GM10248 (cell line): ENCODE measurements at places on chromosomes 2 and 18.
A peak's percentile ranks its signal among the peaks of the same experiment; 100 is the strongest.

- no peak for DNase-seq
Observed at GRCh38 chr18:45805551-45805950, 19.9 kb upstream of the SIGLEC15 start.

- no peak for DNase-seq
Observed at GRCh38 chr18:60235164-60235563, 137.4 kb downstream of the MC4R start.

GRCh38 chr2:200127848-200128247, 172.5 kb downstream of the MAIP1 start:
- no peak for DNase-seq

DNA sequence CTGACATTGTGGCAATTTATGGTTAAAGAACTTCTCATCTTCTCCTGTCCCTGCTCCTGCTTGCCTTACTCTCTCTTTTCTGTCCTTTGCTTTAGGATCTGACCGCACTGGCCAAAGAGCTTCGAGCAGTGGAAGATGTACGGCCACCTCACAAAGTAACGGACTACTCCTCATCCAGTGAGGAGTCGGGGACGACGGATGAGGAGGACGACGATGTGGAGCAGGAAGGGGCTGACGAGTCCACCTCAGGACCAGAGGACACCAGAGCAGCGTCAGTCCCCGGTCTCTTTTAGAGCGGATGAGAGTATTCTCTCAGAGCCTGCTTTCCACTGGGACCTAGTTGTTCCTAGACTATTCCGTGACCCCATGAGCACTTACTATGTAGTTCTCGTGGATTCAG, 122.2 kb upstream of the IL1R2 start:
- DNase-seq: no peak

- DNase-seq: peak; percentile 29
Observed at GRCh38 chr2:69013142-69013839, at the start of gene ANTXR1. Gene ANTXR1, plus strand, starts transcription at chr2:69013179. Its CDS starts 321 bp downstream, at chr2:69013500.

- no peak for DNase-seq
Observed at GRCh38 chr2:218319813-218320365, 27.6 kb upstream of the TMBIM1 start.

GRCh38 chr2:132400169-132400900, 16.3 kb upstream of the GPR39 start:
- no peak for DNase-seq

GRCh38 chr2:54122171-54122935, 6.9 kb downstream of the ACYP2 start:
- no peak for DNase-seq

DNA sequence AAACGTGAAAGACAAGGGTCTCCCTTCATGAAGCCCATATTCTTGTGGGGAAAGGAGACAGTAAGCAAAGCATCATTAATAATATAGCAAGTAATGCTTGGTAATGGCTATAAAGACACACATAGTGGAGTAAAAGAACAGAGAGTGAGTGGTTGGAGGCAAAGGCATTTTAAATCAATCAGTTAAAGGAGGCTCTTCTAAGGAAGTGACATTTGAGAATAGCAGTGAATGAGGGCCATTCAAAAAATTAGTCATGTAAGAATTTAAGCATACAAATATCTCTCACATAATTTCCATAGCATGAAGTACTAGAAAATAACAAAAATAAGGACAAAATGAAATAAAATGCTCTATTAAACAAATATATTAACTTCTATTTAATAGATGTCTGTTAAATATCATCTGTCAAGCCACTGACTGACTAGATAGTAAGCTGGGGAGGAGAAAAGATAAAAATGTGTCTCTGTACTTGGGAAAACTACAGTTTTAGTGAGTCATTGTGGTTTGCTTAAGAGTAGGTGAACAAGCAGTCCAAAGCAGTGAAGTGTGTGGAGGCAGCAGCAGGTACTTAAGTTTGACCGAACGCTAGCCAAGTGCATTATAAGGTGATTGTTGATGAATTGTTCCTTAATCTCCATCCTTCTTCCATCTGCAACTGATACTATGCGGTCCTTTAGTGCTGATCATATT, 160.1 kb downstream of the PARD3B start:
- DNase-seq: no peak

GRCh38 chr2:20752293-20752692, 70.6 kb downstream of the LDAH start:
- DNase-seq: no peak

DNA sequence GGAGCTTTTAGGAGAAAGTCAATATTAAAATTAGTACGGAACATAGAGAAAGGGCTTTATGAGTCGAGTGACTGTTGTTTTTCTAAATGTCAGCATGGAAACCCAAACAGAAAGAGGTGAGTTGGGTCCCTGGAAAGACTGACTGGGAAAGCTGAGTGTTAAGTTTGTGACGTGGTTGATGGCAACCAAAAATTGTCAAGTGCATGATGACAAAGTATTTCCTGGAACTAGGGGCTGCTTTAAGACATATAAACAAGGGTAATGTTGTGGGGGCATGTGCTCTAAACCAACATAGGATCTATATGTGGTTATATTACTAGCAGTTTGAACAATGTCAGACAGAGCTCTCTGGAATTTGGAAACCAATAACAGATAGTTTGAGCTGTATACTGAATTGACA, 50.9 kb upstream of the GPD2 start:
- no peak for DNase-seq

GRCh38 chr2:101743288-101743687, 45.8 kb downstream of the MAP4K4 start:
- no peak for DNase-seq

GRCh38 chr2:228866781-228867180, 404.3 kb downstream of the PID1 start:
- no peak for DNase-seq

DNA sequence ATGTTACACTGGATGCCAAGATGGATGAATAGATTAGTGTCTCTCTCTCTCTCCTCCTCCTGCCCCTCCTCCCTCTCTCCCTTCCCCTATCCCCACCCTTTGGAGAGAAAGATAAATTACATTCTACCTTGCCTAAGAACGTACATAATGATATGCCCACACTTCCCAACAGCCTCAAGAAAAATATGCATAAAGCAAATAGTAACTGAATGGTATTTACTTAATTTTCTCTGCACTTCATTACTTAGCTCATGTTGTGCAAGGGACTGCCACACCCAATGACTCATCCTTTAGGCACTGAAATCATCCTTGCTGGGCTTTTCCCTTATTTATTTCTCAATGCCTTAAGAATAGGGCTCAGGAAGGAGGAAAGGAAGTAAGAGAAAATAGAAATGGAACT, 137.3 kb upstream of the PID1 start:
- DNase-seq: no peak

GRCh38 chr2:72378753-72379348, 231.2 kb upstream of the CYP26B1 start:
- no peak for DNase-seq

- no peak for DNase-seq
Observed at GRCh38 chr18:55455938-55456337, 132.1 kb downstream of the TCF4 start.

DNA sequence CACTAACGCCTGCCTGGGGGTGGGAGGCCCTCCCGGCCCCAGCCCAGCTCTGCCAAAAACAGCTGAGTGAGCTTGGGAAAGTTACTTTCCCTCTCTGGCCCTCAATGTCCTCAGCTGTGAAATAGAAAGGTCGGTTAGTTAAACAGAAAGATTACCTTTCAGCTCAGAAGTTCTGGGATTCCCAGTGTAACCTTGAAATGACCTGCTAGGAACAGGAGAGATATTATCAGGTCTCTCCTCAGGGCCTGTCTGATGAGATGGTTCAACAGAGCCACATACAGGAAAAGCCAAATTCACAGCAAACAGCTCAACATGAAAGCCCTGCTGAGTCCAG, 68.8 kb downstream of the LBH start:
- DNase-seq: no peak

GRCh38 chr18:10074110-10074509, 160.3 kb downstream of the VAPA start:
- no peak for DNase-seq

- DNase-seq: no peak
Observed at GRCh38 chr2:148896136-148896535, 21.1 kb downstream of the KIF5C start.

DNA sequence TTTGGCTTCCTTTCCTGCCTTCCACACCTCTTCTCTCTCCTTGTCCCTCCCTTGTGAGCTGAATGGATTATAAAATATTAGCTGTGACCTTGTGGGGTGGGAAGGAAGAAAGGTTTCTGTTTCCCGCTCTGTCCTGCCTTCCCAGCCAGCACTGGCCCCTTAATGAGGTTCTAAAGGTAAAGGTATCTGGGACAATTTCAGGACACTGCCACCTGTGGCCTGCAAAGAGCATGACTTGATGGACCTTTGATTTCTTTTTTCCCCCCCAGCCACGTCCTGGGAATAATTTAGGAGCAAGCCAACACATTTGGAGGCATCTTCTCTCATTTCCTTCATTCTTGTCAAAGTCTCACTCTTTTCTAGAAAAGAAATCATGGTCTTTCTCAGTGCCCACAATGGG, 246.7 kb upstream of the EPAS1 start:
- no peak for DNase-seq

DNA sequence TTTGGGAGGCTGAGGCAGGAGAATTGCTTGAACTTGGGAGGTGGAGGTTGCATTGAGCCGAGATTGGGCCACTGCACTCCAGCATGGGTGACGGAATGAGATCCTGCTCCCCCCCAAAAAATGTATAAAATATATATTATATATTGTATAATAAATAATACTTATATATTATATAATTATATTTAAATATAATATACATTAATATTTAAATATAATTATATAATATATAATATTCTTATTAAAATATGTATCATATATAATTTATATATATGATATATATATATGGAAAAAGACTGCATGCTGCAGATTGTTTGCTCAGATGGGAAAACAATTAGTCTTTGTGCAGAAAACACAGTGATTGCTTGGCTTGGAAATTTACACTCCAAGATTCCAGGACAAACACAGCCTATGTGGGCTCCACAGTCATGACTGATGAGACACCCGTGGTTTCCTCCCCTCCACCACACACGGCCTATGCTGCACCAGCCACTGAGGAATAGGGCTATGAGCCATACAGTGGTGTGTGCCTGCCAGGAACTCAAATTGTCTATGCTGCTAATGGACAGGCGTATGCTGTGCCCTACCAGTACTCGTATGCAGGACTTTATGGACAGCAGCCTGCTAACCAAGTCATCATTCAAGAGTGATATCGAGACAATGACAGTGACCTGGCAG, 30.0 kb downstream of the PMAIP1 start:
- no peak for DNase-seq

- DNase-seq: no peak
Observed at GRCh38 chr2:104028061-104028460, 825.9 kb upstream of the POU3F3 start.

DNA sequence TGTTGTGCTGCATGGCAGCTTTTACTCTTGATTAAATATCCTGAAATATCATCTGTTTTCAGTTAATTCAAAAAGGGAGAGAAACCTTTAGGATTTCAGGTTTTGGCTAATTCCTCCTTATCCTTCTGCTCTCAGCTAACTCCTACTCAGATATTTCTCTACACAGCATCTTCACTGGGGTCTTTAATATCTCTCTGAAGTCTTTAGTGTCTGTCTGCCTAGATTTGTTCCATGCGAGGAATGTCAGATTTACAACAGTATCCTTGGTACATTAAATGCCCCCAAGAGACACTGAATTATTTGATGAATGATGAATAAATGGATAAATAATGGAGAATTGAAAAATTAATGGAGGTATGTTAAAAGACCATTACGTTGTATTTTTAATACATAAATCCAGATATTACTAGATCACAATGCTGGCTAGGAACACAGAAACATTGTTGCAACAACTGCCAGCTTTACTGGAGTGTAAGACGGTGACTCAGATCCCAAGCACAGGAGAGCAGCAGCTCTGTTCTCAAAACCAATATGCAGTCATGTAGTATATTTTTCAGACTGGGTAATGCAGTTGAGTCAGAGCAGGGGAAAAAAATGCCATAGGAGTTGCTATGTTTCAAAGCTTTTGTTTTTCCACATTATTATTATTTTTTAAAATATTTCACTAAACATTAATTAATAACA, 388.0 kb upstream of the SYT4 start:
- no peak for DNase-seq

GRCh38 chr2:70735071-70735470, 32.9 kb downstream of the ADD2 start:
- DNase-seq: no peak

- no peak for DNase-seq
Observed at GRCh38 chr18:77168811-77169311, 36.3 kb upstream of the MBP start.

- no peak for DNase-seq
Observed at GRCh38 chr2:232439758-232440135, 16.2 kb upstream of the ALPI start.

DNA sequence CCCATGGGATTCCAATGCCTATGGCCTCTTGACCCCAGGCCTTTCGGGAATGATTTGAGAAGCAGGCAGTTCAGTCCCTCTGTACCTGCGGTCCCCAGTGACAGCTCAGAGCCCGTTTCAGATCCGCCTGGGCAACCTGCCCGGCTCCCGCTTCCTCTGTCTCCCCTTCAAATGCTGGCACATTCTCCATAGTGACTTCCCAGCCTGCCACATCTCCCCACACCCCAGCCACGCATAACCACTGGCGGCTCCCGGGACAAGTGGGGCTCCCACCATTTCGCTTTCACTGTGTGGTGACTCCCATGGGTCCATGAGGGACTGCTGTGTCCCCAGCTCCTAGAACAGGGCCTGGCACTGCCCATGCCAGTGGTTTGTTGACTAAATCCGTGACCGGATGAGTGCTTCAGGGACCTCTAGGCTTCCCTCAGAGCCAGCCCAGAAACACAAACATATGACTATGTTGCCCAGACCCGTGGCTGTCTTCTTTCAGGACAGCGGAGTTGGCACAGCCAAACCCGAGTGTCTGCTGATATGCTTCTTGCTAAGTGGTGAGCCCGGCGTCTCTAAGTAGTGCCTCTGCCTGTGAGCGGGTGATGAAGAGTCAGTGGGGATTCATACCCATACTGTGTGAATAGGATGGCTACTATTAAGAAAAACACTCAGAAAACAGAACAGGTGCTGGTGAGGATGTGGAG, 91.2 kb downstream of the GLI2 start:
- no peak for DNase-seq

DNA sequence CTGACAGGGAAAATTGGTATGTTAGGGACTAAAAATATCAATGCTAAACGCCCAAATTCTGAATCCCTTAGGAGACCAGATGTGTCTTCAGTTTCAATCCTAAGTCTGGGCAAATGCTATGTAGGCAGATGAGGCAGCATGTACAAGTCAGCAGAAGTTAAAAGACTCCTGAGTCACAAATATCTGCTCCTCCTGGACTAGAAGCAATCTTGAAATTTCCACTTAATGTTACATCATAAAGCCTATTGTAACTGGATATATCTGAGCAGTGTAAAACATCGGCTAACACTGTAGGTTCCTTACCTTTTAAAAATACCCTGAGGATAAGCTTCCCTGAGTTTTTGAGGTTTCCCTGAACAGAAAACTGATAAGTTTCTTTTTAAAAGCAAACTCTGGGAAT, 1087.6 kb upstream of the PIK3C3 start:
- DNase-seq: no peak

DNA sequence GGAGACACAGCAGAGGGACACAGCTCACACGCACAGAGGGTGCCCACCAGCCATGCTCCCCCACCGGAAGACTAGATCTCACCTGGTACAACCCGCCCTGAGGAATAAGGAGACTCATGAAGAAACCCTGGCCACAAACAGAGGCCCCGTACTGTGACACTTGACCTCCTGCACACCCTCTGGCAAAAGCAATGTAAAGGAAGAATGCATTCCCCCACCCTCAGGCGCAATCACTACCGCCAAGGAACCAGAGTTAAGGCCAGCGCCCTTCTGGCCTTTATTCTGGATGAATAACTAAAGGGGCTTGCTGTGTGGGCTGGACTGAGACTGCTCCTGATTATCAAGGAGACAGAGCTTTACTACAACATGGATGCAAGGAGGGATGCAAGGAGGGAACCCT, 509.2 kb upstream of the SPHKAP start:
- DNase-seq: no peak
